B cell (primary cell): ENCODE measurements at places on chromosomes 1 and 21. TPM values are rescaled to one million over a fixed set of nuclear protein-coding genes. Genes with fewer than 3 reads are reported as not detected.
A peak's percentile ranks its signal among the peaks of the same experiment; 100 is the strongest.

TBX19 gene
- 6.8 and 7.0 TPM in 2 replicates for total RNA-seq

TSPEAR gene
- not detected in 2 replicates for total RNA-seq

HAPLN2 gene
- 0.36 TPM in 1 of 2 replicates, not detected in the other for total RNA-seq

GRCh38 chr1:32772281-32773017 is 44.7 kb downstream of the YARS1 start:
- DNase-seq: no peak
- no peak overlapping the region for H3K27ac ChIP-seq
- H3K27me3 ChIP-seq: no peaks in the 10 kb centered on the region
- peaks cover 3% of the 10 kb centered on the region for H3K4me1 ChIP-seq
- H3K36me3 ChIP-seq: no peaks in the 10 kb centered on the region

GRCh38 chr1:209023790-209024189 is 559.7 kb upstream of the CAMK1G start:
- no peak overlapping the region for H3K27ac ChIP-seq
- no peaks in the 10 kb centered on the region for H3K4me1 ChIP-seq
- no peaks in the 10 kb centered on the region for H3K36me3 ChIP-seq
- no peak for DNase-seq

GRCh38 chr1:6294080-6294889 is 33.4 kb upstream of the GPR153 start:
- no peak overlapping the region for H3K4me3 ChIP-seq
- DNase-seq: no peak
- H3K27ac ChIP-seq: no peak overlapping the region
- no peaks in the 10 kb centered on the region for H3K36me3 ChIP-seq

- no peaks in the 10 kb centered on the region for H3K36me3 ChIP-seq
- no peak for DNase-seq
- H3K4me1 ChIP-seq: no peaks in the 10 kb centered on the region
- no peak overlapping the region for H3K27ac ChIP-seq
Measured at GRCh38 chr1:75579046-75579445, 31.9 kb downstream of the SLC44A5 start.

DNA sequence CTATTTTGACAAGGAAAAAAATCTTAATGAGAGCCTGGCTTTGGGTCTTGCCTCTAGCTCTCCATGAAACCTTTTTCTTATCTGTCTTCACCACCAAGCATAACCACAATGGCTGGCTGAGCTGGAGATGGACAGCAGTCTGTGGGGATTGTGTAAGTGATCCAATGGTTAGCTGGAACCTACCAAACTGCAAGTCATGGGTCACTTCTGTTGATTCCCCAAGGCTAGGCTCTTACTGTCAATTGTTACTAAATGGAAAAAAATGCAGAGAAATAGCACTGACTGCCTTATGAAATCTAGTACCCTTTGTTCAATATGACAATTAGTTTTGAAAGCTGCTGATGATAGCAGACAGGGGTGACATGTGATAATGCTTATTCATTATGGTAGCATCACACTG is 359.0 kb downstream of the ST6GALNAC3 start:
- H3K27me3 ChIP-seq: no peaks in the 10 kb centered on the region
- no peaks in the 10 kb centered on the region for H3K4me1 ChIP-seq
- DNase-seq: no peak
- no peak overlapping the region for H3K27ac ChIP-seq

- no peaks in the 10 kb centered on the region for H3K27me3 ChIP-seq
- H3K27ac ChIP-seq: no peak overlapping the region
- H3K36me3 ChIP-seq: no peaks in the 10 kb centered on the region
- no peaks in the 10 kb centered on the region for H3K4me1 ChIP-seq
- H3K4me3 ChIP-seq: no peak overlapping the region
Measured at GRCh38 chr21:38126666-38127303, 130.0 kb upstream of the KCNJ15 start.

DNA sequence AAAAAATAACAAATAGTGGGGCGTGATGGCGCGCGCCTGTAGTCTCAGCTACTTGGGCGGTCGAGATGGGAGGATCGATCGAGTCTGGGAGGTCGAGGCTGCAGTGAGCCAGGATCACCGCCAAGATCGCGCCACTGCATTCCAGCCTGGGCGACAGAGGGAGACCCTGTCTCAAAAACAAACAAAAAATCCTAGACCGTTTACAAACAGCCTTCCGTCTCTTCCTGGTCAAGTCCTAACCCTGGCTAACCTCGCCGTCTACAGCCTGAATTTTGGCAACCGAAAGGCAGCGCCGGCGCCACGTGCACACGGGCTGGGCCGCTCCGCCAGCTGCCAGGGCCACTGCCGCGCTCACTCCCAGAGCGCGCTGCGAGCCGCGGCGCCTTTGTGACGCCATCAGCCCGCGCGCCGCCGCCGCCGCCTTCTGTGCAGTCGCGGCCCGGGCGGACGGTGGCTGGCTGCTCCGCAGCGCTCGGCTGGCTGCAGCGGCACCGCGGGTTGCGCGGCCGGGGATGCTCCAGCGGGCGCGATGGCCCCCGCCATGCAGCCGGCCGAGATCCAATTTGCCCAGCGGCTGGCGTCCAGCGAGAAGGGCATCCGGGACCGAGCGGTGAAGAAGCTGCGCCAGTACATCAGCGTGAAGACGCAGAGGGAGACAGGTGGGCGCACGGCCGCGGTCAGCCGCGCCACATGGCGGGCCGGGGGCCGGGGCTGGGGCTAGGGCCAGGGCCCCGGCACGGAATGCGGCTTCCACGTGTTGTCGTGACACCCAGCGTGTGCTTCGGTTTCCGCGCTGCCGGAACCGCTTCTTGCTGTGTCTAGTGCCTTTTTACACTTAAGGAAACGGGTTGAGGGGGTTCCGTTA is at the start of the genes HSF2BP and RRP1B:
Gene HSF2BP (minus strand): TSS at position 353 of the 865 bp plus-strand sequence. CDS start 1,392 bp downstream, outside the sequence.
Gene RRP1B (plus strand): TSS at position 425 of the 865 bp plus-strand sequence. CDS start 105 bp downstream, at position 530.
- H3K36me3 ChIP-seq: no peaks in the 10 kb centered on the region
- H3K27me3 ChIP-seq: no peaks in the 10 kb centered on the region
- H3K4me3 ChIP-seq: peak within 1 kb of the TSS; percentile 79
- peaks cover 29% of the 10 kb centered on the region for H3K4me1 ChIP-seq
- peak; percentile 90 for DNase-seq

GRCh38 chr1:183812686-183813569 is 8.0 kb downstream of the RGL1 start:
- H3K27ac ChIP-seq: no peak overlapping the region
- no peaks in the 10 kb centered on the region for H3K36me3 ChIP-seq
- H3K4me1 ChIP-seq: no peaks in the 10 kb centered on the region
- DNase-seq: no peak

DNA sequence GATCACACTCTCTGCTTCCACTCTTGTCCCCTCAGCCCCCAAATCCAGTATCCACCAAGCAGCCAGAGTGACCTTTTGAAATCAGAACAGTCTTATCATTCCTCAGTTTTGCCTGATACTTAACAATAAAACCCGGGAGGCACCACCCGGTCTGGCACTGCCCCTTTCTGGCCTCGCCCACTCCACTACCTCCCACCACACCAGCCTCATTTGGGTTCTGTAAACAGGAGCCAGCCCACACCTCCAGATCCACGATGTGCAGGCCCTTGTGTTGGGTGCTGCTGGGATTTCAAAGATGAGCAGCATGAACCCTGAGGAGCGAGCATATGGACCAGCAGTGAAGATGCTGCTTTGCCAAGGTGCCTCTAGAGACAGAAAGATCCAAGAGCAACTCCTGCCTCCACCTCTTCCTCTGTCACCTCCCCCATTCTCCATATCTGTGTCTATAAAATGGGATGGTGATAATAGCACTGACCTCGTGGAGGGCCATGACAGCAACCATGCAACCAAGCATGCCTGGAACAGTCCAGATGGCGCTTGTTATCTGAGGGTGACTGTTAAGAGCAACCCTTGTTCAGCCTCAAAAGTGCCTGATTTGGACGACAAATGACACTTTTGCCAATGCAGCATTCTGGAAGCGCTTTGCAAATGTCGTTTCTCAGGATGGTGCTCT is 136.0 kb downstream of the IGSF21 start:
- DNase-seq: no peak
- H3K4me1 ChIP-seq: no peaks in the 10 kb centered on the region
- H3K4me3 ChIP-seq: no peak overlapping the region
- no peaks in the 10 kb centered on the region for H3K27me3 ChIP-seq
